Activated naive CD8-positive, alpha-beta T cell treated with anti-CD3 and anti-CD28 coated beads for 36 hours (primary cell): ENCODE measurements at places on chromosomes 6 and 20.

- no peak overlapping the region for H3K4me3 ChIP-seq
- no peaks in the 10 kb centered on the region for H3K27me3 ChIP-seq
- DNase-seq = no peak
Measured at GRCh38 chr6:120627612-120628011, 706.7 kb downstream of the TBC1D32 start.

DNA sequence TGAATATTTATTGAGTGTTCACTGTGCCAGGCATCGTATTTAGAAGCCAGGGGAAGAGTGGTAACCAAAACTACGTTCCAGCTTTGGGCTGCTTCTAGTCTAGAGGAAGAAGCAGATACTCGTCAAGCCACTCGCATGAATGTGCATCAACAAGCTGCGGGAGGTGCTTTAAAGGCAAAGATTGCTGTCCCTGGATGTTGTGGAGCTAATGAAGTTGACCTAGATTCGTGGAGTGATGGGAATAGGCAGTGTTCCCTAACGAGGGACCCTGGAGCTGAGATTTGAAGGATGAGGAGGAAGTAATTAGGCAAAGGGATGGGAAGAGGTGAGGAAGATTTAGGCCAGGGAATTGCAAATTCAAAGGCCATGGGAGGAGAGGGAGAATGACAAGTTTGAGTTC is 118.9 kb downstream of the TMEM170B start:
- peaks cover 3% of the 10 kb centered on the region for H3K27me3 ChIP-seq
- no peak overlapping the region for H3K27ac ChIP-seq
- H3K4me1 ChIP-seq = peaks cover 13% of the 10 kb centered on the region
- no peak overlapping the region for H3K4me3 ChIP-seq

- peaks cover 19% of the 10 kb centered on the region for H3K27me3 ChIP-seq
- no peaks in the 10 kb centered on the region for H3K36me3 ChIP-seq
- H3K4me3 ChIP-seq = no peak overlapping the region
- H3K4me1 ChIP-seq = peaks cover 13% of the 10 kb centered on the region
Measured at GRCh38 chr20:38153401-38153800, 11.7 kb downstream of the TGM2 start.

DNA sequence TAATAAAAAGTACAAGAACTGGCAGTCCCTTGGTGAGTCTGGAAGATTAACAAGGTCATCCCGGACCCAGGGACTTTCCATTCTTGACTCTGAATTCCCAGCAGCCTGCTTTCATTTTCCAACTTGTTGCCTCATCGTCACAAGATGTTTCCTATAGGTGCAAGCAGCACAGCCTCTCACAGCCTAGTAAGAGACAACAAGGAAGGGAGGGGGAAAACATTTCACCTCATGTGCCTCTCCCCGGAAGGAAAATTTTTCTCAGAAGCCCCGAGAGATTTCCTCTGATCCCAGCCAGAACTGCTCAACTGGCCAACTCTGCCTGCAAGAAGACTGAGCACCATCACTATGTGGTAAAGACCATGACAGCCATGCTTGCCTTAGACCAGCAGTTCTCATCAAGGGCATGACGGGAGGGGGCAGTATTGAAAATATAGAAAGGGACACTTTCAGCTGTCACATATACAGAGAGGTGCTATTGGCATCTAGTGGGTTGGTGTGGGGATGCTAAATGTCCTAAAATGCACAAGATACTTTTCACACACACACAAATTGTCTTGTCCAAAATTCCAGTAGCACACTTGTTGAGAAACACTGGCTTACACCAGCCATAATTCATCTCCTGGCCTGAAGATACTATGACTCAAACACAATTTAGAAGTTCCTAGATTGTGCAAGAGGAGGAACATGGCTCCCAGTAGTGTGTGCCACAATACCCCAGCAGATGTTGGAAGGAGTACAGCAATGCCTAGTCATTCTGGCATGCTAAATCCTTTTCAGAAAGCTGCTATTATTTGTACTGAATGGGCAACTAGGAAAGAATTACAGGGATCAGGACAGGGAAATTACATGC is 10.8 kb upstream of the WTAP start:
- H3K4me3 ChIP-seq = no peak overlapping the region
- no peak overlapping the region for H3K27ac ChIP-seq
- peaks cover 4% of the 10 kb centered on the region for H3K36me3 ChIP-seq
- H3K27me3 ChIP-seq = no peaks in the 10 kb centered on the region

DNA sequence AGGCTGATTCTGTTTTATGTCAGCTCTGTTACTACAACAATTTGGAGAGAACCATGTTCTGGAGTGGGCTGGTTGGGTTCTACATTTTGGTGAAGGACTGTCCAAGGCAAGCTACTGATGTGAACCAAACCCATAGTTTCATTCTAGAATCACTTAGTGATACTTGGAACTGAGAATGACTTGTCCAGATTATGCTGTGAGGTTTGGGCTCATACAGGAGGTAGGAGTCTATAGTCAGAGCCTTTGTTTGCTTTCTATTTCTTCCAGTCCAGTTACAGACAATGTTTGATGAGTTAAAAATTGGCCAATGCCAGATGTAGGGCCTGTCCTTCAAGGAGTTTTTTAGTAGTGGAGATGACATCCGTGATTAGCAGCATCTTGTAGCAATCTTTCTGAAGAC is 97.9 kb downstream of the LRRC1 start:
- no peak overlapping the region for H3K27ac ChIP-seq
- H3K36me3 ChIP-seq = peaks cover 5% of the 10 kb centered on the region
- H3K4me1 ChIP-seq = peaks cover 15% of the 10 kb centered on the region
- H3K4me3 ChIP-seq = no peak overlapping the region
- no peaks in the 10 kb centered on the region for H3K27me3 ChIP-seq
- no peak for DNase-seq

DNA sequence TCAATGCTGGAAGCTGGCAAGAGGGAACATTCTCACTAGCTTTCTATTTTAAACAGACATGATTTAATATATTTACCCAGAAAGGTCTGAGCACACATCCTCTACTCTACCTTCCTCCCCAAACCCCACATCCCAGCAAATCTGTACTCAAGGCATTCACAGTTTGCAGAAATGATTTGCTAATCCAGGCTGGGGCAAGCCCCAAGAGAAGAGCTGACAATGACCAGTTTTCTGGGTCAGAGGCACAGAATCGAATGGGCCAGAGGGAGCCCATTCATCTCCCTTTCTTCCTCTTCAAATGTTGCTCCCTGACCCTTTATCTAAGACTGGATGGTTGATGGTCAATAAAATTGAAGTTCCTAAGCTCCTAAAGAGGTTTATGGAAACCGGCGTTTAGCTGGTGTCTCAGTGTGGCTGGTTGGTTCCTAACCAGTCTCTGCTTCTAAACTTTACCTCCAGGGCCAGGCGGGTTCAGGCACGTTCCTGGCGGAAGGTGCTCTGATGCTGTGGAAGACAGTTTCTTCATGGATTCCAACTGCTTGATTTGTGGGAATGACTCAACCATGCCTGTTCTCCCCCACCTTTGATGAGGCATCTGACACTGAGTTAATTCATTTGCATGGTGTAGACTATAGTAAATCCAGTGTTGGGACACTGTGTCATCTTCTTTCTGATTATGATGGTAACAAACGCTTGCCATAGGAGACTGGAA is 96.4 kb upstream of the IYD start:
- no peaks in the 10 kb centered on the region for H3K4me1 ChIP-seq
- H3K4me3 ChIP-seq = no peak overlapping the region
- no peak overlapping the region for H3K27ac ChIP-seq
- H3K36me3 ChIP-seq = no peaks in the 10 kb centered on the region

DNA sequence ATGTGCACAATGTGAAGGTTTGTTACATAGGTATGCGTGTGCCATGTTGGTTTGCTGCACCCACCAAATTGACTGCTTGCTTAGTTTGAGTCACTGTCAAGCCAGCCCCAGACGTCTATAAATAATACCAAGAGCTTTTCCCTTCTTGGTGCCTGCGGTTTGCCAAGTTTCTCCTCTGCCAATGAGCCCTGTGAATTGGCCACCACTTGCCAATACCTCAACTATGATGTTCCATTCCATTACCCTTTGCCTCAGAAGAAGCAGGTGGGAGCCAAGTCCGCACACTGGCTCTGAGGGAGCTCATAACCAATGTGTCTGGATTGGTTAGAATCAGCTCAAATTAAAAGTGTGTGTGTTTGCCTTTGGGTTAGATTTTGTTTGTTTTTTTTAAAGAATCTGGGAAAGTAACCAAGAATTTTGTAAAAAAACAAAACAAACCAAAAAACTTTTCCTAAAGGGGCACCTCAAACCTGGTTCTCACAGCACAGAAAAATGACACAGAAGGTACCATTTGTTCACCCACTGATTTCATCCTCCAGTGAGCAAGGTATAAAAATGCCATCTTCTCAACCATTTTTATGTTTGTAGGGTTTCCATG is 244.7 kb upstream of the PRND start:
- DNase-seq = no peak
- H3K27me3 ChIP-seq = peaks cover 6% of the 10 kb centered on the region
- H3K27ac ChIP-seq = no peak overlapping the region
- H3K36me3 ChIP-seq = no peaks in the 10 kb centered on the region
